PC-9 (cell line): ENCODE measurements at places on chromosomes 3 and 15. TPM values are rescaled to one million over a fixed set of nuclear protein-coding genes. Genes with fewer than 3 reads are reported as not detected.

Gene ZNF774
- 6.2 and 6.3 TPM in 2 replicates for total RNA-seq

Gene NMB
- 66.7 and 77.1 TPM in 2 replicates for total RNA-seq

- H3K4me1 ChIP-seq = peaks cover 31% of the 10 kb centered on the region
- no peak overlapping the region for H3K27ac ChIP-seq
- no peaks in the 10 kb centered on the region for H3K27me3 ChIP-seq
- H3K4me3 ChIP-seq = no peak overlapping the region
These were observed 16.6 kb upstream of the ARHGEF3 start for GRCh38 chr3:56818156-56818985.

DNA sequence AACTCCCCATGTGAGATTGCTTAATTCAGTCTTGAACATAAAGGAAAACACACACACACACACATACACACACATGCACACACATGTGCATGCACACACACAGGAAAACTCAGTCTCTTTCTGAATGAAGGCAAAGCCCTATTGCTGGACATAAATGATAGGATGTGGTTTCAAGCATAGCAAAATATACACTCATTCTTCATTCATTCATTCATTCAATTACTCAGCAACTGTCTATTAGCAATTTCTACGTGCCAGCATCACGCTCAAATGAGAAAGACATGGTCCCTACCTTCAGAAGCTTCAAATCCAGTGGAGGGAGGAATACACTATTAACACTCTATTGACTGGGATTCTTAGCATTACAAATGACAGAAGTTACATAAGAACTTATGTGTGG lies 41.8 kb upstream of the UBE2E2 start:
- no peak overlapping the region for H3K4me3 ChIP-seq
- no peaks in the 10 kb centered on the region for H3K36me3 ChIP-seq
- H3K27ac ChIP-seq = no peak overlapping the region

GRCh38 chr3:114127517-114127916 lies 51.3 kb downstream of the DRD3 start:
- no peaks in the 10 kb centered on the region for H3K36me3 ChIP-seq
- no peaks in the 10 kb centered on the region for H3K27me3 ChIP-seq
- H3K4me3 ChIP-seq = no peak overlapping the region
- no peak overlapping the region for H3K27ac ChIP-seq
- no peak for DNase-seq

DNA sequence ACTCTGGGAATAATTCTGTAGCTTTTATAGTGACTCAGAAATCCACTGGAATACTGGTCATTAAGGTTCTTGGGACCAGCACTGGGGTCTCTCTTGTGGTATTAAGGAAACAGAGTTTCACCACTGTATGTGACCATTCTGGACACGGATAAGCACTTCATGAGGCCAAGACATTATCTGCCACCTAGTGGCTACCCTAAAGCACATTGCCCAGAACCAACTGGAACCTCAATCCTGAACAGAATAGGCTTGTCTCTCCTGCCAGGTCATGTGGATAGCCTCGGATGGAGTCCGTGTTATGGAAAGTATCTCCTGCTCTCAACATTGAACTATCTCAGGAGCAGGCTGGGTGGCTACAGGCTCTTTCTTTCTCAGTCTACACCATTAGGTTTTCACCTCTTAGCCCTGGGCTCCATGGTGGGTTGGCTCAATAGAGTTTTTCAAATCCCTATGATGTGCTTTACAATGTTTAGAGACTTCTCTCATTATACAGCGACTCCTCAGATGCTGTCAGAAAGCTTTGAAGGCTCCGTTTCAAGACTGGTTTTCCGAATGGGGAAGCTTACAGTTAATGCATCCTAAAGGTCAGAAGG lies 167.6 kb upstream of the ST8SIA2 start:
- H3K4me3 ChIP-seq = no peak overlapping the region
- no peak overlapping the region for H3K27ac ChIP-seq
- no peak for DNase-seq
- H3K4me1 ChIP-seq = no peaks in the 10 kb centered on the region

- no peaks in the 10 kb centered on the region for H3K4me1 ChIP-seq
- H3K27ac ChIP-seq = no peak overlapping the region
- DNase-seq = no peak
- no peaks in the 10 kb centered on the region for H3K36me3 ChIP-seq
- no peak overlapping the region for H3K4me3 ChIP-seq
These were observed 150.1 kb upstream of the TGFBR2 start for GRCh38 chr3:30456264-30456663.

DNA sequence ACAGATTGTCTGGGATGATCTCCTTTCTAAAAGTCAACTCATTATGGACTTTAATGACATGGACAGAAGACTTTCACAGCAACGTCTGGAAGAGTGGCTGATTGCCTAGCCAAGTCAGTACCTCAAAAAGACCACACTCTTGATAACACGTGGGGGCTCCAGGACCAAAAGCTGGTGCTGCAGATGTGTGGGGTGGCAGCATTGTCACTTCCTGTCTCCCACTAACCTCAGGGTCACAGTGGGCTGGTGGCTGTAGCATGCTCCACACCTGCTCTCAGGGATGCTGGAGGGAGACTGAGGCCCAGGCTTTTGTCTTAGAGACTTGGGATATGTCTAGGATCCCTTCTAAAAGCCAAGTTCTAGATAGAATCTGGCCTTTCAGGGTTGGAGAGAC lies 118.1 kb downstream of the APBA2 start:
- H3K27ac ChIP-seq = no peak overlapping the region
- H3K4me3 ChIP-seq = no peak overlapping the region
- DNase-seq = no peak
- no peaks in the 10 kb centered on the region for H3K4me1 ChIP-seq
- peaks cover 40% of the 10 kb centered on the region; the same call in 1 of the 2 replicates for H3K27me3 ChIP-seq

- DNase-seq = no peak
- H3K27ac ChIP-seq = no peak overlapping the region
- H3K4me1 ChIP-seq = no peaks in the 10 kb centered on the region
- H3K4me3 ChIP-seq = no peak overlapping the region
- H3K36me3 ChIP-seq = 0 out of 2 replicates have a peak, but pooled peaks cover 3% of the 10 kb centered on the region
These were observed 63.9 kb downstream of the PGPEP1L start for GRCh38 chr15:98943601-98944151.

- H3K4me3 ChIP-seq = peak within 1 kb of the TSS; percentile 85
- H3K27me3 ChIP-seq = no peaks in the 10 kb centered on the region
- peaks cover 26% of the 10 kb centered on the region for H3K36me3 ChIP-seq
- H3K4me1 ChIP-seq = peaks cover 33% of the 10 kb centered on the region
These were observed at the start of gene PPARG for GRCh38 chr3:12288182-12289129. Gene PPARG (plus strand): TSS chr3:12289070. CDS start chr3:12379712, 90,642 bp downstream.
